AG08396 (cell line): ENCODE measurements at places on chromosomes 7 and 10.
A peak's percentile ranks its signal among the peaks of the same experiment; 100 is the strongest.

- DNase-seq, result no peak
Observed at GRCh38 chr7:158997471-158997870, 141.1 kb downstream of the DYNC2I1 start.

DNA sequence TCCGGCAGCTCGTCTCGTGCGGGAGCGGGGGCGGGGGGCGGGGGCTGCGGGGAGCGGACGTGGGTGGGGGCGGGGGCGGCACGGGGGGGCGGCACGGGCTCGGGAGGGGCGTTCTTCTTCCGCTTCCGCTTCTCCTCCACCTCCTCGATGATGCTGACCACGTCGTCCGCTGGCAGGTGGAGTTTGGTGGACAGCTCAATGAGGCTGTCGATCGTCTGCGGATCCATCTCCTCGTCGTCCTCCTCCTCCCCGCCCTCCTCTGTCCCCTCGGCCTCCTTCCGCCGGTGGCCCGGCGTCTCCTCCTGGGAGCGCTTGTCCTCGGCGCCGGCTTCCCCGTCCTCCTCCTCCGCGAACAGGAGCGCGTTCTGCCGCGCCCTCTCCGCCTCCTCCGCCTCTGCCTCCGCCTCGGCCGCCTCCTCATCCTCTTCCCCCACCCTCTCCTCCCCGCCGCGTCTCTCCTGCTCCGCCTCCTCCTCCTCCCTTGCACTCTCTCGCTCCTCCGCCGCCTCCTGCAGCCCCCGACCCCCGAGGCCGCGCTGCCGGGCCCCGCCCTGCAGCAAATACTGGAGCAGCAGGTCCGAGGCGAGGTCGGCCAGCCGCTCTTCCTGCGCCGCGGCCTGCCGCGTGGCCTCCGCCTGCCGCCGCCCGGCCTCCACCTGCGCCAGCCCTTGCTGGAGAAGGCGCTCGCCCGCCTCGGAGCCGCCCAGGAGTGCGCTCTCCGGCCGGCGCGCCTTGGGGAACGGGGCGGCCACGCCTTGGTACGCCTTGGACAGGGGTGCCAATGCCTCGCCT is 1.9 kb downstream of the VGF start:
- DNase-seq, result no peak

GRCh38 chr7:23696916-23697441 is 13.0 kb upstream of the STK31 start:
- peak; percentile 36 for DNase-seq

GRCh38 chr10:43251419-43252165 is 15.3 kb downstream of the RASGEF1A start:
- DNase-seq, result no peak

DNA sequence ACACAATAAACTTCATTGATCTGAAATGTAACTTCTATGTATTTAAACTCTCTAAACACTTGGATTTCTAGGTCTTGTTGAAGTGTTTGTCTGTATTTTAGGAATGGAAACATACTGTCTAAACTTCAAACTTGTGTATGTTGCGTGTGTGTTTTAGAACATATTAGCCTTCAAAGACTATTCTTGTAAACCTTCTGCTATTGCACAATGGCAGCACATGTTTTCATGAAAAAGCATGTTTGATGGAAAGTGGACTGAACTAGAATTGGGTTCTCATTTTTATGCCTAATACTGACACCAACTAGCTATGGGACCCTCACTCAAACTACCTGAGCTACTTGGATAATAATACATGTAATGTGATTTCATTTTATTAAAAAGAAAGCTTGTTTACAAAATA is 592.6 kb downstream of the IPMK start:
- no peak for DNase-seq

DNA sequence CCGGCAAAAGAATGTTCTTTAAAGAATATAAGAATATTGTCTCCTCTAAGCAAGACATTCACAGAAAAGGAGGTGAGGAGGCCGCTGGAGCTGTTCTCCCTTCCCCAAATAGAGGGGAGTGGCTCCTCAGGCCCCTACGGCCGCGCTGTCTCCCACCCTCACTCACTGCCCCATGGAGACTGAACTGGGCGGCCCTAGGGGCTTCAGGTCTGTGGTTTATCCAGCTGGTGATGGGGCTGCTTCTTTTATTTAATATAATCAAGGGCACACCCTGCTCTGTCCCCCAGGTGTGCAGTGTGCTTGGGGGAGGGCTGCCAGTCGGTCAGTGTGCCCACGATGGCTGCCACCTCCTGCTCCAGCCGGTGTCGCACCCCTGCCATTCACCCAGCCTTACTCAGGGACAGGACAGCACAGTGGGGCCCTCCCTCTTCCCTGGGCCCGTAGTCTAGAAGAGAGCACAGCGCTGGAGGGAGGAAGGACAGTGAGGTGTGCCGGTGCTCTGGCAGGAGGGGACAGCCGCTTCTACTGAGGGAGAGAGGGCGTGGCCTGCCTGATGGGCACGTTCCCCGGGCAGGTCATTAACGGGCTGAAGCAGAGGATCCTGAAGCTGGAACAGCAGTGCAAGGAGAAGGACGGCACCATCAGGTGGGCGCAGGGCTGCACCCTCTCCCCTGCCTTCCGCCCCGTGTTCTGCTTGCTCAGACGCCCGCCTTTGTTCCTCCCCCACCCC is 23.4 kb downstream of the IQCE start:
- no peak for DNase-seq

- DNase-seq, result no peak
Observed at GRCh38 chr7:108202743-108203142, 72.6 kb upstream of the LAMB4 start.

DNA sequence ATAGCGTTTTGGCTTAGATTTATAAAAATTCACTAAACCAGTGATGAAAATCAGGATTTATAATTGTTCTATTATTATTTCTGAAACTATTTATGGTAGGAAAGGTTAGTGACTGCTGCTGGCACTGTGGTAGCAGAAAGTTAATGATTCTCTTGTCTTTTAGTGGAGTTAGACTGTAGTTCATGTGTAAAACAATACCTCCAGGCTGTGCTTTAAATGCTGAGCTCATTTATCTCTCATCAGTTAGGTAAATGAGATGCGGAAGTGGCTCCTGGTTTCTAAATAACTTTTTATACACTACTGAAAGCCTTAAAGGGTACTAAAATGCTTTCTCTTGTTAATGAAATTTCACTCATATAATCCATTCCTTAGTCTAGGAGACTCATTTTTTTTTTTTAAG is 326.8 kb upstream of the POT1 start:
- no peak for DNase-seq

DNA sequence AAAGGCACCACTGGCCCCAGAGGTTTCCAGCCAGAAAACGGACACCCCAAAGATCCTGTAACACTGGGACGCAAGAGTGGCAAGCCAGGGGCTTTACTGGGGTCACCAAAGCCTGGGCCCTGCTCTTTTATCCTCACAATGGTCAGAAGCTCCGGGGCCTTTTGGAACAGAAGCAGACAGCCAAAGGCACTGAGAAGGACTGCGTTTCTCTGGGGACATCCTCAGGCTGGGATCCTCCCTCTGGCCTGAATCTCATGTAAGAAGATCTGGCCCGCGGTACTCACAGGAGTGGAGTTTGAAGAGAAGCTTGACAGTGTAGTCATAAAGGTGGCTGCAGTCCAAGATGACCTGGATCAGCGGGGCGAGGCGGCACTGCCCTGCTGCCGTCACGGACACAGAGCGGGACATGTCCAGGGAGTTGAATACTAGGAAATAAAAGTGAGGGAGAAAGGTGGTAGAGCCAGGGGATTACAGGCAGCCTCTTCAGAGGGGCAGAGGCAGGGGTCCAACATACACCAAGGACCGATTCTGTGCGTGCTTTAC is 81.4 kb downstream of the SPDYE5 start:
- no peak for DNase-seq

DNA sequence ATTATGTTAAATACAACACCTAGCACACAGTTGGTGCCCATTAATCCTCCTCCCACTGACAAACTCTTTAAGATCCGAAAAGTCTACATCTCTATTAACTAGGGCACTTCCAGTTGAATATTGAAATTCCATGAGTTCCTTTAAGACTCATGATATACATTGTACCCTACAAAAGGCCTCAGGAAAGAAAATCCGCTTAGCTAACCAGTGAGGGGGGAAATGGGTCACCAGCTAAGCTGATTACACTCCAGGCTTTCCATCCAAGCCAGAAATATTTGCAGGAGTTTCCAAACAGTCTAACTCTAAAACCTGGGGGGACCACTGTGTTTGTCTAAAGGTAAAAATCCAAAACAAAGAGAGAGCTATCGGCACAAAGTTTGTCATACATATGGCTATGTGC is 1.3 kb upstream of the LRIT2 start:
- no peak for DNase-seq

DNA sequence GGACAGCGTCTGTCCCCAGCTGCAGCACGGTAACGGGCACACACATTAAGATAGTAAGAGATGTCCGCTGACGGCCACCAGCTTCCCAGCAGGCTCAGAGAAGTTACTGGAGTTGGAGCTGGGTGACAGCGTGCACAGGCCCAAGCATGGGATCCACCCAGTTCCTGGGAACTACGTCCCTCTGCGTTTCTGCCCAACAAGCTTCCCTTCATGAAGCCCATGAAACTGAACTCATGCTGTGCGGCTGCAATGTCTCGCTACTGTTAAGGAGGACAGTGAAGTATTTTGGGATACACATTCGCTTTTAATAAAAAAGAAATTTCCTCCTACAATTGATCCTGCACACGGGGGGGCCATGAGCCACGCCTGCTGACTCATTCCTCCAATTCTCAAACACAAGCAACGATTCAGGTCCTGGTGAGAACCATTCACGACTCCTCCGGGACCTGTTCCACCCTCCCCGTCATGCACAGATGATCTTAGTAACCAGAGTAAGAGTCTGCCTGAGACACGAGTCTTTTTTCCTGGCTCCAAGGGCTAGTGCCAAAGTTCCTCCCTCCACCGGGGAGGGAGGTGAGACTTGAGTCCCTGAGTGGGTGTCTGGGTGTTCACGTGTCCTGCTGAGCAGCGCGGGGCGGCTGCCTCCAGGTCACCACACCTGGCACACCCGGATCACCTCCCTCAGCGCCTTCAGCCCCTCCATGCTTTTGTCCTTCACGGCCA is 2.6 kb downstream of the PSMG3 start:
- DNase-seq, result peak; percentile 79

DNA sequence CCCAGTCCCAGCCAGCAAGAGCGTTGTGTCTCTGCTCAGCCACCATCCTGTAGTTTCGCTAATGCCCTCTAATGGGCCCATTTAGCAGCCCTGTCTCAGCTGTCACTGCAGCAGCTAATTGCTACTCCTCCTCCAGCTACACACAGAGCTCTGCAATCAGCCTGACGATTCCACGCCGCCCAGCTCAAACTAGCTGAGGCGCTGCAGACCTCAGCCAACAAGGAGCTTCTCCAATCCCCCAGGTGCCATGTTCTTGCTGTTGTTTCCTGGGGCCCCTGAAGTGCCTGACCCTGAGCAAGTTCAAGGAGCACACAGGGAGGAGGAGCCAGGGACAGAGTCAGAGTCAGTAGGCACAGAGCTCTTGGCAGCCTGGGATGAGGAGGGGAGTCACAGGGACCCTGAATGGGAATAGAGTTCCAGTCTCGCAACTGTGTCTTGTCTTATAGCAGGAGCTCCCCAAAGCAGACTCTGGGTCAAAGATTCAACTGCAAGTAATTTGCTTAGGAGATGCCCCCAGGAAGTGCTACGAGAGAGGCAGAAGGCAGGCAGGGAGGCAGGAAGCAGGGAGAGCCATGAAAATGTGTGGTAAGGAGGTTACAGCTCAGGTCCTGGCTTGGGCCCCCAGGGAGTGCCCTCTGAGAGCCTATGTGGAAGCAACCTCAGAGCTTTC is 135.8 kb upstream of the UNC5B start:
- DNase-seq, result no peak

DNA sequence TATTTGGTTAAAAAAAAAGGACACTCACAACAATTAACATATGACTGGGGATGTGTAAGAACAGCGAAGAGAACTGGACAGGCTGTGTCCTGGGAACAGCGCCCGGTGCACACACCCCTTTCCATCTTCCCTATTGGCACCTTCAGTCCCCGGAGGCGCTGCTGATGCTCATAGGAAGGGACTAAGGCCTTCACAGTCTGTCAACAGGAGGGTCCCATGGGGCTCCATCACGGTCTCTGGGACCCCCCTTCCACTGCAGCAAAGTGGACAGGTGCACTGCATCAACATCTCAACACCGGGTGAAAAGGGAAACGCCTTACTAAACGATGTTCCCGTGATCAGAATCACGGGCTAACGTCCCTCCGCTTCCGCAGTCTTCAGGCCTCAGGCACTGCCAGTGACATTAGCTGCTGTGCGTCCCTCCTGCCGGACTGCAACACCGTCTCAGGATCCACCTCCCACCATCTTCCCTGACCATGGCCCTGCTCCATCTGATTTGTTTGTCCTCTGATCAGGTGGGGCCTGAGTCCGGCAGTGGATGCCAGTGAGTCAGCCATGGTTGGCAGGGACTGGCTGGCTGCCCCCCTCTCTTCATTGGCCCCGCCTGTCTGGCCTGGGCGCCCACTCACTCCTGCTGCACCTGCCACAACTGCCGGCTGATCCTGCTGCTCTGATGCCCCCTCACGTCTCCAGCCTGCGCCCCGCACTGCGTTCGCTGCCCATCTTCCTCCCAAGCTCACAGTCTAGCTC is 614.7 kb downstream of the DNAJB6 start:
- no peak for DNase-seq

DNA sequence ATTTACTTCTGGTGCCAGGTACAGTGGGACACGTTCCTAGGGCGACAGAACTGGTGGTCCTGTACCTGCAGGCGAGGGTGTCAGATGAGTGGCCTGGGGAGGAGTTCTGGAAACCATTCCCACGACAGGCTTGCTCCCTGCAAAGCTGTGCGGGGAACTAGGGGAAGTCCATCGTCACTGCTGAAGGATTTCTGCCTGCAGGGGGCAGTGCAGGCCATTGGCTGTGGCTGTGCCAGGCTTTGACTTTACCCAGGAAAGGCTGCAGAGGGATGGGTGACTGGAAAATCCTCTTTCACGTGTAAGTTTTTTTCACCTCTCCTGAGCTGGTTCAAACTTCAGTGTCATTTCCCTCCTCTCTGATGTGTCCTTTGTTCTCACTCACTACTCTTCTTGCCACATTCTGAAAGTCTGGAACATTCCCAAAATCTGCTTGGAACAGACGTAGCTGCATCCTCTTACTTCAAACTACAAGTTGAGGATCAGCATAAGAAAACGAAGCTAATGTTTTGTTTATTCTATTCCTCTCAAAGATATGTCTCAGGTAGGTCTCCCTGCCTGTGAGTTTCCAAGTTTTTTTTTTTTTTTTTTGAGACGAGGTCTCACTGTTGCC is 126.5 kb downstream of the SH2D4B start:
- DNase-seq, result peak; percentile 75

DNA sequence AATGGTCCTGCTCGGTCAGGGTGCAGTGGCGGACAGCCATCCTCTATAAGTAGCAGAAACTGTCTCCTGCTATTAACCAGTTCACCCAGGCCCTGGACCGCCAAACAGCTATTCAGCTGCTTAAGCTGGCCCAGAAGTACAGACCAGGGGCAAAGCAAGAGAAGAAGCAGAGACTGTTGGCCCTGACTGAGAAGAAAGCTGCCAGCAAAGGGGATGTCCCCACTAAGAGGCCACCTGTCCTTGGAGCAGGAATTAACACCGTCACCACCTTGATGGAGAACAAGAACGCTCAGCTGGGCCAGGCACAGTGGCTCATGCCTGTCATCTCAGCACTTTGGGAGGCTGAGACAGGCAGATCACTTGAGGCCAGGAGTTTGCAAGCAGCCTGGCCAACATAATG is 5.6 kb upstream of the NSUN5 start:
- DNase-seq, result no peak
